Pancreas (tissue), 10 donors: ENCODE measurements at places on chromosomes 2 and 18. TPM values are rescaled to one million over a fixed set of nuclear protein-coding genes. Genes with fewer than 3 reads are reported as not detected.
A peak's percentile ranks its signal among the peaks of the same experiment; 100 is the strongest.

GRCh38 chr2:25851740-25852503 lies 26.4 kb downstream of the ASXL2 start:
- no peak for DNase-seq

GRCh38 chr2:120675460-120676130 lies 60.1 kb upstream of the GLI2 start:
- peak; percentile 89 for DNase-seq

- DNase-seq, result no peak
Measured at GRCh38 chr2:17182399-17182798, 335.8 kb downstream of the RAD51AP2 start.

GRCh38 chr18:59218018-59218417 lies 1.9 kb upstream of the GRP start:
- no peak for DNase-seq

Gene MARCHF4
- total RNA-seq, result 0.22 TPM

Gene ANKRD36B
- 14.0 TPM for total RNA-seq

DNA sequence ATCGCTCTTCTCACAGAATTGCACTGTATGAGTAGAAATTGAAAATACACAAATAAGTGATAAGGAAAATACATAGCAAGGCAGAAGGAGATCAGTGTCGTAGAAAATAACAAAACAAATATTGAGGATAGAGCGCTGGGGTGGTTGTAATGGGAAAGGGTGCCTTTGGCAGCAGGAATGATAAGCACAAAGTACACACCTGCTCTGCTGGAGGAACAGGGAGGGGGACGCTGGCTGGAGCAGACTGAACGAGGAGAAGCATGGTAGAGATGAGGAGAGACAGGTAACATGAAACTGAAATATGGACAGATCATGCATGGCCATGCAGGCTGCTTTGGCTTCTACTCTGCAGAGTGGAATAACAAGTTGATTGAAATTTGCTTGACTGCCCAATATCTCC lies 181.2 kb upstream of the FSHR start:
- no peak for DNase-seq

Gene COLEC11
- 3.6 TPM for total RNA-seq

- no peak for DNase-seq
Measured at GRCh38 chr2:85953476-85953875, 64.7 kb upstream of the ST3GAL5 start.

Gene FAM124B
- 0.29 TPM for total RNA-seq

GRCh38 chr2:234677758-234678538 lies 181.1 kb upstream of the ARL4C start:
- no peak for DNase-seq

Gene GAL3ST2
- not detected for total RNA-seq

DNA sequence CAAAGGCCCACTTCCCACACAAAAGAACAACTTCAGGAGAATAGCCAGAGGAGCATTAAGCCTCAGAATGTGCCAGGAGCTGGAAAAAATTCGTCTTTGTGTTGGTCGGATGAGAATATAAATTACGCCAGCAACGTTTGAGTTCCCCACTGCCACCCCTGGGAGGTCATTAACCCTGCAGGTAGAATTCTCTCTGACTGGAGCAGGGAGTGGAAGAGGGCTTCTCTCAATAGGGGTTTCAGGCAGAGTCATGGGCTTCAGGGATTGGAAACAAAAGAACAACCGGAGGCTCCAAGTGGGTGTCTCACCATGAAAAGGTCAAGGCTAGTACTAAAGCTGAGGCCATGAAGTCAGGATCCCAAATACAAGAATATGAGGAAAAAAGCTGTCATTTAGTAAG lies 69.0 kb upstream of the DDX18 start:
- DNase-seq, result no peak
